ENCODE measurements at places on chromosomes 4 and X.

DNA sequence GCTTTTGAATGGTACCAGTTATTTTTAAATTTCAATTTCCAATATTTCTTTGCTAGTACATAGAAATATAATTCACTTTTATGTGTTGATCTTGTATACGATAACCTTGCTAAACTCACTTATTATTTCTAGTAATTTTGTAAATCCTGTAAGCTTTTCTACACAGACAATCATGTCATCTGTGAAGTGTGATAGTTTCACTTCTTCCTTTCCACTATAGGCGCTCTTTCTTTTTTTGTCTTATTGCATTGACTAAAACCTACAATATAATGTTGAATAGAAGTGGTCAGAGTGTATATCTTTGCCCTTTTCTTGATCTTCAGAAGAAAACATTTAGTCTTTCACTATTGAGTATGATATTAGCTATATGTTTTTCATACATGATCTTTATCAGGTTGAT is 76.6 kb downstream of the ZNF182 start:
- no peak for DNase-seq

GRCh38 chr4:146477054-146477453 is 44.7 kb downstream of the SLC10A7 start:
- no peak for DNase-seq

DNA sequence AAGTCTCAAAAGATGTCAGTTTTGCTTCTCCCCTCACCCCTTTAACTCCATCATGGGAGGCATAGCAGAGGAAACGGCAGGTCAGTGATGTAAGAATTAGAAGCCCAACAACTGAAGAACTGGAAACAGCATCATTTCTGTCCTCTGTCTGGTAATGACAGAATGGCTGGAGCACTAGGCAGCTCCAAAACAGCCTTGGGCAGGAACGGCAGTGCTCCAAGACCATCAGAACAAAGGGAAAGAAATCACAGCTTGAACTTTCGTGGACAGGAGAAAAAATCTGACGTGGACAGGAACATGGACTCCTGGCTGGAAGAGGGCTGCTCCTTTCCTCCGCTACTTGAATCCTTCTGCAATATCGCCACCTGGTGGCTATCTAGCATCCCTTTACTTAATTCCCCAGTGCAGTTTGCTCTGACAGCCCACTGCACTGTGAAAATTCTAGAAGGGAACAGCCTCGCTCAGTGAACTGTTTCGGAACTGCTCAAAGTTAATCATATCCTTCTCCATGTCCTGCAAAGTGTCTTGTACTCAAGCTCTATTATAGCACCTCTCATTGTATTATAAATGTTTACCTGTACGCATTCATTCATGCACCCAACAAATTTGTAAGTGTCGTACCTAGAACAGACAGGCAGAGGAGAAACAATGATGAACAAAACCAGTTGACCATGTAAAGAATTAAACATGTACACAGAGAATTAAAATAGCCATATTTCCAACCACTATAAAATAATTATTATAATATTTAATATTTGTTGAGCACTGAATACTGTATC is 20.4 kb downstream of the SLC25A53 start:
- no peak for DNase-seq

- no peak for DNase-seq
These were observed at the start of gene CPE for GRCh38 chr4:165378745-165379677. Gene CPE (plus strand): TSS chr4:165379008. CDS start chr4:165379222, 214 bp downstream.

DNA sequence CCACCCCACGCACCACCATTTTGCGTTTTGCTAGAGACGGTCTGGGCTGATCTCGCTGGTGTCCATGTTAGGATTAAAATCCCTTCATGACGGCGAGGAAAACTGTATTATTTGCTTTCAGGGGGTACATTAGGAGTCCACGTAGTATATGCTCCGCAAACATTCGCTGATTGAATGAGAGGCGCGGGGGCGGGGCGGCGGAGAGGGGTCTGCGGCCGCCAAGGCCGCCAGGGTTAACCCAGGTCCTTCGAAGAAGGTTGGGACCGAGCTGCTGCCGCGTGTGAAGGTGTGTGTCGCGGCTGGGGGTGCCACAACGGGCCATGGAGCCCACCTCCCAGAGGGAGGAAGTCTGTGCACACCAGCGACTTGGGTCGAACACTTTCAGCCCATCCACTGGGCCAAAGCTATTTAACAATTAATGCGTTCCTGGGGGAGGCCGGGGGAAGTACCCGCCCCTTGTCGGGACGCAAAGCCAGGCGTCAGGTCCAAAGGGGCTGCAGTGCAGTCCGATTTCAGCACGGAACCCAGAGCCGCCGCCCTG is 6.4 kb upstream of the PITX2 start:
- DNase-seq: no peak

DNA sequence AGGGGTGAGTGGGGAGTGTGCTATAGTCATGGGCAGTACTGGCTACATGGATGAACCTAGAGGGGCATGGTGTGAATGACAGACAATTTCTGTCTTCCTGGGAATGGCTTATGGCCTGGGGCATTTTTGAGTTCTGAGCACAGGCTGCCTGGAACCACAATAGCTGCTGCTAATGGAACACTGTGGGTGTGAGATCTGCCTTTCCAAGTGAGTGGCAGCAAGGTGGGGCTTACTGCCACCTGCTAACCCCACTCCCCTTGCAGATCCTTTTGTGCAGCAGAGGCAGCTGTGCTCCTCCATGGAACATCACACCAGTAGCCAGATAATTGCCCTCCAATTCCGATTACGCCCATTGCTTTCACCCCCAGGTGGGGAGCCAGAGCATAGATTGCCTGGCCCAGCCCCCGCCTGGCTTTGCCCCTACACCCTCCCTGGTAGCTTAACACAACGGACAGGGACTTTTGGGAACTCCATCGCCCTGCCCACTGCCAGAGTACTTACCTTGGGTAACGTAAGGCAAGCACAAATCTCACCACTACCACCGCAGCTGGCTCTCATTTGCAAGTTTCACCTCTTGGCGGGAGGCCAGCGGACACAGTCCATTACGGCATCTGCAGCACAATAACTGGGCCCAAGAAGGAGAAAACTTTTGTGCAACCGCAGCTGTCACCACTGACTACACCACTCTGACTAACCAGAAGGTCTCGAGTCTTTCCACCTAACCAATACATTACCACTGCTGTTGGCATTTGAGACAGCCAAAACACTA is 421.2 kb upstream of the NWD2 start:
- DNase-seq: no peak

DNA sequence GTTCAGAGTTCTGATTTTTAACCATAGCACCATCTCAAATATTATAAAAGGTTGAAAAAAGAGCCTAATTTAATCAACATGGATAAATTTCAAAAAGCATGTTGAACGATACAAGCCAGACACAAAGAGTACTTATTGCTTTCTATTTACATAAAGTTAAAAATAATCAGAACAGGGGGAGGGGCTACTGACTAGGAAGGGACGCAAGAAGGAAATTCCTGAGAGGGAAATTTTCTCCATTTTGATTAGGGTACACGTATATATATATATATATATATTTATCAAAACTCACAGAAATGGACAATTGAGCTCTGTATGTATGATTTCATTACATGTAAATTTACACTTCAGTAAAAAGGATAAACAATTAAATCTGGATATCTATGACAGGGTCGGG is 482 bp upstream of the MBTPS2 start:
- DNase-seq: no peak
